Type B pancreatic cell (in vitro differentiated cells): ENCODE measurements at places on chromosomes 13 and 19. TPM values are rescaled to one million over a fixed set of nuclear protein-coding genes. Genes with fewer than 3 reads are reported as not detected.
A peak's percentile ranks its signal among the peaks of the same experiment; 100 is the strongest.

Gene ODAD3
- 1.0 and 2.2 TPM in 2 replicates for total RNA-seq

DNA sequence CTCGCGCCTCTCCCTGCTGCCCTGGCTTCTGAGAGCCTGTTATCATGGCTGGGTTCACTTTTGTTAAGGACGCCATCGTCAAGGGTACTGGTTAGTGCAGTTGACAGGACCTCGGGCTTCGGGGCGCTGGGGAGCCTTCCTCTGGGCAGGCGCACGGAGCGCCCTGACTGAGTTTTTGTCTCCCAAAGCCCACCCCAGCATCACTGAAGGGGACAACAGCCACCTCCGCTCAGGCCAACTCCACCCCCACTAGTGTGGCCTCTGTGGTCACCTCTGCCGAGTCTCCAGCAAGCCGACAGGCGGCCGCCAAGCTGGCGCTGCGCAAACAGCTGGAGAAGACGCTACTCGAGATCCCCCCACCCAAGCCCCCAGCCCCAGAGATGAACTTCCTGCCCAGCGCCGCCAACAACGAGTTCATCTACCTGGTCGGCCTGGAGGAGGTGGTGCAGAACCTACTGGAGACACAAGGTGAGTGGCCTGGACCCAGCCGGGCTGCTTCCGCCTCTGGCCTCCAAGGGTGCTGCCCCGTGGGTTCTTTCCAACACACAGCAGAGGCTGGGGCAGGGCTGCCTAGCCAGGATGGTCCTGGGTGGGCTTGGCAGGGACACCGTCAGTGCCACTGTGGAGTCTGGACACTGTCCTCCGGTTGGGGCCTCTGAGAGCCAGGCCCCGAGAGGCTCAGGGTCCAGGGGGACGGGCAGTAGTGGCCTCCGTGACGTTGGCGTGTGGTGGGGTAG is 16.9 kb downstream of the TSSK6 start:
- H3K27ac ChIP-seq, result no peak overlapping the region
- H3K4me1 ChIP-seq, result no peaks in the 10 kb centered on the region
- no peak for DNase-seq
- no peaks in the 10 kb centered on the region for H3K36me3 ChIP-seq
- no peak overlapping the region for H3K4me3 ChIP-seq

Gene RNF113B
- not detected in 2 replicates for total RNA-seq

DNA sequence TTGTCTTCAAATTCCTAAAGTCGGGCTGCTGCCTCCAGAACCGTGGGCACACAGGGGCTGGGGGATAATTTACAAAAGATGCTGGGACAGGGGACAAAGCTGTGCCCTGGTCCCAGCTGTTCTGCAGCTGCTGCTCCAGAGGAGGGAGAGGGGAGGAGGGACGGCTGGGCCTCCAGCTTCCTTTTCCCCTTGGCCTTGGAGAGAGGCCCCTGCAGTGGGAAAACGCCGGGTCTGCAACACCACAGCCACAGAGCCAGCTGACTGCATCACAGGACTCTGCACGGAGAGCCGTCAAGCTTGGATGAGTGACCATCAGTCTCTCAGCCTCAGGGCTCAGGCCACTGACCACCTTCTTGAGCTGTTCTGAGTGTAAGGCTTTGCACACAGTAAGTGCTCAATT is 6.1 kb downstream of the DOCK6 start:
- no peaks in the 10 kb centered on the region for H3K27me3 ChIP-seq
- no peak overlapping the region for H3K27ac ChIP-seq
- no peak overlapping the region for H3K4me3 ChIP-seq

DNA sequence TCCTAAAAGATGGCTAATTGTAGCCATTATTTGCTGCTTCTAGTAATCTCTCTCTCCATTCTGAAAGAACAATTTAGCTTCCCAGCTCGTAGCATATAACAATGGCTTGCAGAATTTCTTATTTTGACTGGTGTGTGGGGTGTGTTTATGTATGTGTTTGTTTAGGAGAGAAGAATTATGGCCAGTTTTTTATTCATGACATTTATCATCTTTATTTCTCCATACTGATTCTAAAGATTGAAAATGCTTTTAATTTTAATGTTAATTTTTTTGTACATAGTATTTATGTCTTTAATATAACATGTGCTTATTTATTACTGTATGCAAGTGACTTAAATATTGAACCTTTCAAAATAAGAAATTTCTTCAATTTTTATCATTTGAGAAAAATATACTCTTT is 115.8 kb upstream of the TMTC4 start:
- H3K4me3 ChIP-seq, result no peak overlapping the region
- no peaks in the 10 kb centered on the region for H3K36me3 ChIP-seq
- H3K4me1 ChIP-seq, result peaks cover 10% of the 10 kb centered on the region

DNA sequence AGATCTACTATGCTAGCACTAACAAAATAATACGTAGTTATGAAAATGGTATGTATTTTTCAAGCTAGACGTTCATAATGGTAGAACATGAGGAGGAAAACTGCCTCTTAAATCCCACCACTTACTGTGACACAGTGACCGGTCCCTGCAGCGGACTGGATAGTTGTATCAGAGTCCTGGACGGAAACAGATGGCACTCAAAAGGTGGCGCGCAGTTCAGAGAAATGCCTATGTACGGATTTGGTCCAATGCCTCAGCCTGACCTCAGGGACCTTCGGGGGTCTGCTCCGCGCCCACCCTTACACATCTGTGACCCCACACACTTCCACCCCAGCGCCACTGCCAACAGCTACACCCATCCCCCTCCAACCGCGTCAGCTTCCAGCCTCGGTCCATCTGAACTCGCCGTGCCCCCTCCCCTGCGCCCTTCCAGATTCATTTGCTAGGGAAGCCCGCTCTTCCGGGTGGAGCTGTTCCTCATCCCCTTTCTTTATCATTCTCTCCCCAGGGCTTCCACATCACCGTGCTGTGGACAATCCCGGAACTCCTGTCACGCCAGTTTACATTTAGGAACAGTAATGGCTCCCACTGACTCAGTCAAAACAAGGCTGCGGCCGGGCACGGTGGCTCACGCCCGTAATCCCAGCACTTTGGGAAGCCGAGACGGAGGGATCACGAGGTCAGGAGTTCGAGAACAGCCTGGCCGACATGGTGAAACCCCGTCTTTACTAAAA is 792 bp upstream of the LENG8 start:
- H3K36me3 ChIP-seq, result peaks cover 14% of the 10 kb centered on the region
- DNase-seq, result no peak
- H3K27me3 ChIP-seq, result peaks cover 2% of the 10 kb centered on the region
- peak overlapping the region; percentile 99 for H3K4me3 ChIP-seq

- no peaks in the 10 kb centered on the region for H3K4me1 ChIP-seq
- H3K27me3 ChIP-seq, result no peaks in the 10 kb centered on the region
- no peak overlapping the region for H3K4me3 ChIP-seq
Observed at GRCh38 chr19:5893907-5894703, 9.5 kb downstream of the NDUFA11 start.

Gene SYNE4
- total RNA-seq, result 8.7 and 14.5 TPM in 2 replicates

GRCh38 chr19:11404588-11405222 is 14.4 kb downstream of the RGL3 start:
- peaks cover 7% of the 10 kb centered on the region for H3K4me1 ChIP-seq
- H3K27ac ChIP-seq, result peak overlapping the region; percentile 50
- H3K27me3 ChIP-seq, result no peaks in the 10 kb centered on the region
- H3K4me3 ChIP-seq, result no peak overlapping the region

Gene LAIR1
- total RNA-seq, result not detected in 2 replicates

Gene FPR1
- not detected in 2 replicates for total RNA-seq

DNA sequence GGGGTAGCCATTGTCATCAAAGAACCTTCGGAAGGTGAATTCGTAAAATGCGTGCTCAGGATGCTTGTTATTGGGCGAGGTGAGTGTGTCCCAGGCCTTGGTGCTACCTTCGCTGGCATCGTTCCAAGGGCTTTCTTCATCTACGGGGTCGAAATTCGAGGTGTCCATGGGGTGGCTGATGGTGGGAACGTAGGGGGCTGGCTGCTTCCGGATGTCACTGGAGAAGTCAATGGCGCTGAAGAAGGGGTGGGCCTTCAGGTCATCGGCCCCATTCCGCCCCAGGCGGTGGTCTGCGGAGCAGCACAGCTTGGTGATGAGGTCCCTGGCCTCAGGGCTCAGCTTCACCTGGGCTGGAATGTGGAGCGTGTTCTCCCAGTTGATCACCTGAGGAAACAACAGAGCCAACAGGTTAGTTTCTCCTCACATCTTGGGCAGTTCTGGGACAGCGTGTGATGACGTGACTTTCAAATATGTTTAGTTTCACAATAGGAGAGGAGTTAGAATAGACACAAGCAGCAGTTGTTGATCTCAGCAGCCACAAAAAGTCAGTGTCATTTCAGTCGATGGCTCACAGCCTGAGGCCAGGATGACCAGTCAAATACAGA is 72.5 kb upstream of the XPO4 start:
- H3K27me3 ChIP-seq, result no peaks in the 10 kb centered on the region
- peaks cover 22% of the 10 kb centered on the region for H3K36me3 ChIP-seq
- no peak overlapping the region for H3K27ac ChIP-seq
- no peaks in the 10 kb centered on the region for H3K4me1 ChIP-seq

GRCh38 chr13:111493468-111493867 is 173.0 kb downstream of the TEX29 start:
- peak; percentile 43 for DNase-seq
- H3K36me3 ChIP-seq, result no peaks in the 10 kb centered on the region
- peaks cover 46% of the 10 kb centered on the region for H3K27me3 ChIP-seq
- no peak overlapping the region for H3K4me3 ChIP-seq
- no peak overlapping the region for H3K27ac ChIP-seq

Gene CYP4F2
- not detected in 2 replicates for total RNA-seq

Gene SMIM24
- 7.0 and 21.9 TPM in 2 replicates for total RNA-seq

DNA sequence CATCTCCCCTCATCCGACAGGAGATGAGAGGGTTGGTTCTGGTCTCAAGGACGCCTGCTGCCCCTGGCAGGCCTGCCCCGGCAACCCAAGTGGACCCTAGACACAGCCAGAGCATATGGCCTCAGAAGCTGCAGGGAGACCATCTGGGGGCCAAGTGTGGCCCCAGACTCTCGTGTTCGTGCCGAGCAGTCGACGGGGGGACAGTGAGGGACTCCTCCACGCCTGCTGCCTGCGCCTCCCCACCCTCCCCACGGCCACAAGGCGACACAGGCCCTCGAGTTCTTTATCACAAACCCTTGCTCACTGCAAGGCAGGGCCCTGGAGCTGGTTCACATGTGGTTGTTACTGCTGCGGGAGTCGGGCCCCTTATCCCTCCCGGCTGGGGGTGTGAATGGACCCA is 9.3 kb downstream of the CAPS start:
- H3K27ac ChIP-seq, result no peak overlapping the region
- no peak for DNase-seq
- H3K27me3 ChIP-seq, result no peaks in the 10 kb centered on the region

- no peak overlapping the region for H3K27ac ChIP-seq
- no peaks in the 10 kb centered on the region for H3K4me1 ChIP-seq
- H3K27me3 ChIP-seq, result no peaks in the 10 kb centered on the region
- H3K36me3 ChIP-seq, result no peaks in the 10 kb centered on the region
Observed at GRCh38 chr19:14949876-14950275, 8.6 kb downstream of the OR7C2 start.
